Naive thymus-derived CD8-positive, alpha-beta T cell (primary cell): ENCODE measurements at places on chromosomes 12 and 14. TPM values are rescaled to one million over a fixed set of nuclear protein-coding genes. Genes with fewer than 3 reads are reported as not detected.

CCDC77 gene
- total RNA-seq = 13.5 TPM

CFAP73 gene
- total RNA-seq = not detected

TAS2R46 gene
- 1.9 TPM for total RNA-seq

GALNT16 gene
- not detected for total RNA-seq

WSCD2 gene
- not detected for total RNA-seq

FOXG1 gene
- not detected for total RNA-seq

IFNG gene
- not detected for total RNA-seq

FAM90A1 gene
- not detected for total RNA-seq

STXBP6 gene
- total RNA-seq = not detected

SIX6 gene
- not detected for total RNA-seq

OR11H12 gene
- total RNA-seq = not detected

TIMELESS gene
- total RNA-seq = 5.5 TPM

TMTC2 gene
- 3.7 TPM for total RNA-seq

FSCB gene
- total RNA-seq = not detected

TEX52 gene
- not detected for total RNA-seq

ETV6 gene
- 13.2 TPM for total RNA-seq

CCDC175 gene
- not detected for total RNA-seq

BIN2 gene
- total RNA-seq = 257 TPM

SLC4A8 gene
- total RNA-seq = 0.41 TPM

SERPINA12 gene
- not detected for total RNA-seq

ZFYVE26 gene
- total RNA-seq = 40.5 TPM

ESRRB gene
- 0.23 TPM for total RNA-seq

BICDL1 gene
- 157 TPM for total RNA-seq

GLIPR1L1 gene
- not detected for total RNA-seq

APOLD1 gene
- total RNA-seq = 4.3 TPM

P3H3 gene
- total RNA-seq = 8.6 TPM

ADCY4 gene
- total RNA-seq = 3.8 TPM

HOXC6 gene
- not detected for total RNA-seq
